ENCODE measurements at places on chromosomes 12 and 14.

- DNase-seq, result no peak
Observed at GRCh38 chr12:45615268-45615667, 114.2 kb upstream of the ARID2 start.

GRCh38 chr12:51374361-51374760 lies 16.8 kb downstream of the GALNT6 start:
- DNase-seq, result no peak

DNA sequence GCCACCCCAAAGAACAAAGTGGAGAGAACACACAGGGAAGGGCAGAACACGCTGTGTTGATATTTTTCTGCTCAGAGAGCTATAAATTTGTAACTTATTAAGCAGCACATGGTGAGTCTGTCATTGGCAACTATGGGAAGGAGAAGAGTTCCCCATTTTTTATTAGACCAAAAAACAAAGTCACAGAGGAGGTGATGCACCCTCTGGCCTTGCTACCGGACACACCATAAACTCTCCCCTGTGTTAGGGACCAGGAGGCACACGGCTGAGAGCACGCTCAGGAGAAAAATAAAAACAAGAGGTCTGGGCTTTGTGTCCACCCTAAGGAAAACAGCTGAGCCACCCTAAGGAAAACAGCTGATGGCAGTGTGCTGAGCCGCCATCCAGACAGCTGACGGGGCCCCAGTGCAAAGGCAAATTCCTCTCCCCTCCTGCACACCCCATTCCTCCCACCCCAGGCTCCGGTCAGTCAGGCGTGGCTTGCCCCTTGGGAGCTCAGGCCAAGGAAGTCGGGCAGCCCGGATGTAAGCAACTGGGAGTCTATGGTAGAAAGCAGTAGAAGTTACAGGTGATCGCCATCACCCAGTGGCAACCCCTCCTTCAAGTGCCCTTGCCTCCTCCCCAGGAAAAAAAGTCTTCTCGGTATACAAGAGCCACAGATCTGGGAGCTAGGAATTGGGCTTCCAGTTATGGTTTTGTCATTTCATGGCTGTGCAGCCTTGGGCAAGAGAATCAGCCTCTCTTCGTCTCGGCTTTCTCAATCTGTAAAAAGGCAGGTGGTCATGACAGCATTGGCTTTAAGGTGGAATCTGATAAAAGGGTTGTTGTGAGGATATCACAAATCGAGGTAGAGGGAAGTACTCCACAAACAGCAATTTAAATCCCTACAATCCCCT lies 2.4 kb downstream of the PXN start:
- peak; percentile 77 for DNase-seq

- DNase-seq, result no peak
Observed at GRCh38 chr14:102828151-102828550, 50.9 kb downstream of the TRAF3 start.

GRCh38 chr14:23248601-23249000 lies 10.9 kb downstream of the RNF212B start:
- DNase-seq, result no peak

DNA sequence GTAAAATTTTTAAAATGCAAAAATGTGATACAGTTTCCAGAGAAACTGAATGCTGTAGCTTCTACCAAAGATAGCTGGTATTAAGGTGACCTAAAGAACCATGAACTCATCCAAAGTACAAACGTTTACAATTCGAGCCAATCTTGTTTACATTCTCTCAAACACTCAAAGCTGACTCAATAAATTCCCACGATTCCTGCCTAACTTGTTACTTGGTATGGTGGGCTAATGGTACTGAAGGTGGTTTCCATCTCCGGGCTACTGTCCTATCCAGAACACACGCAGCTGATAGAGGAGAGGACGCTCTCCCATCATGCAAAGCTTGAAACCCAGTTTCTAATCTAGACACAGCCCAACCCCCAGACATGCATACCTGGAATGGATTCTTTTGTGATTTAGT lies 31.5 kb downstream of the RAD9B start:
- DNase-seq, result no peak

DNA sequence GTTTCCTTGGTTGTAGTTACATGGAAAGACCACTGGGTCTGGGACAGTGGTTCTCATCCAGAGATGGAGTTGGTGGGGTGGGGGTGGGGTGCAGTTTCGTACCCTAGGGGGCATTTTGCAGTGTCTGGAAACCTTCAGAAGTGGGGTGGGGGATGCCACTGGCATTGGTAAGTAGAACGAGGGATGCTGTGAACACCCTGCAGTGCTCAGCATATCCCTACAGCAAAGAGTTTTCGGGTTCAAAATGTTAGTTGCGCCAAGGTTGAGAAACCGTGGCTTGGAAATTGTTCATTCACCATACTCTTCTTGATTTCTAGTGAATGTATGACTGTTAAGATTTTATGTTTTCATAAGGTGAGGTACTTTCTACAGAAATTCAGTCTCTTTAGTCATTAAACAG lies 28.7 kb downstream of the TRAF3 start:
- no peak for DNase-seq

DNA sequence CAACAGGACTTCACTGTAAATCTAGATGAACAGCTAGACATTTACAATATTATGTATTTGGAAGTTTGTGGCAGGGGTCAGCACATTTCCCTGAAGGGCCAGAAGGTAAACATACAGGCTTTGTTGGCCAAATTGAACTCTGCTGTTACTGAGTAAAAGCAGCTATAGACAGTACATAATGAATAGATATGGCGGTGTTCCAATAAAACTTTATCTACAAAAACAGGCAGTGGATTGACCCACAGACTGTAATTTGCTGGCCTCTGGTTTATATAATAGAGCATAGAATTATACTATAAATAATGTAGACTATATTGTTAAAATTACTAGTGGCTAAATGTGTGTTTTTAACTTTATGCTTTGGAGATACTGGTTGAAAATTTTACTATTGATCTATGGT lies 25.7 kb downstream of the SERPINA10 start:
- no peak for DNase-seq

DNA sequence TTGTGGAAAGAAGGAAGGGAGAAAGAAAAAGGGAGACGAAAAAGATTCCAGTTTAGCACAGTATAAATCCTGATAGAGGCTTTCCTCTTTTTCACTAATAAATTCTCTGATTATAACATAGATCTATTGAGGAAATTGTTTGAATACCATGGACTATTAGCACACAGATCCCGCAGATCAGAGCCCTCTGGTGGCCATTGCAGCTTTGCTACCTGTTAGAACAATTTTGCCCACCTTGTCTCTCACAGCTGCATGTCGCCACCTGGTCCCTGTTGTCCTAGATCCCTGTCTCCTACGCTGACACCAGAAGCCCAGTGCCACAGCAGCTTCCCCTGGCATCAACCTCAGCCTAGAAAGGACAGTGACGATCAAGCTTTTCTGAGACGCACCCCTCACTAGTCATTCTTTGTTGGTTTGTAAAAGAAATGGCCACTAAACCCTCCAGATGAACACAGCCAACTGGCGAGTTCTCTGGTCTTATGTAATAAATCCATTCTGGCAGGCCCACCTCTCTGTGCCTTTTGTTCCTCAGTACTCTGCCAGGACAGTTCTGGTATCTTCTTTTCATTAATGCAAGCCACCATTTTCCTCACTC lies 9.9 kb downstream of the GPHB5 start:
- no peak for DNase-seq

- DNase-seq, result no peak
Observed at GRCh38 chr14:58904776-58905175, 267.0 kb downstream of the DACT1 start.

GRCh38 chr12:131102493-131102931 lies 148.8 kb downstream of the ADGRD1 start:
- peak; percentile 22 for DNase-seq

DNA sequence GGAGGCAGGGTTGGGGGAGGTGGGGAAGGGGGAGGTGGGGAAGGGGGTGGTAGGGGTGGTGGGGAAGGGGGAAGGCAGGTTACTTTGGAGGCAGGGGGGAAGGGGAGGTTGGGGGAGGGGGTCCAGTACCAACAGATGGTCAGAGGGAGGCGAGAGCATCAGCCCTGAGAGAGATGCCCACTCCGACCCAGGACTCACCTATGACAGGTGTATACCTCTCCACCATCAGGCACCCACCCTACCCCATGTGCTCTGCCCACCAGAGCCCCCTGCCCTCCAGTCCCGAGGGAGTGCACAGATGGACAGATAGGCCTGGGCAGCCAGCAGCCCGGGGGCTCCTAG lies 18.6 kb downstream of the JAG2 start:
- no peak for DNase-seq

GRCh38 chr14:81511111-81511904 lies 22.3 kb downstream of the SEL1L start:
- no peak for DNase-seq

GRCh38 chr12:11836282-11837151 lies 187.0 kb downstream of the ETV6 start:
- no peak for DNase-seq

DNA sequence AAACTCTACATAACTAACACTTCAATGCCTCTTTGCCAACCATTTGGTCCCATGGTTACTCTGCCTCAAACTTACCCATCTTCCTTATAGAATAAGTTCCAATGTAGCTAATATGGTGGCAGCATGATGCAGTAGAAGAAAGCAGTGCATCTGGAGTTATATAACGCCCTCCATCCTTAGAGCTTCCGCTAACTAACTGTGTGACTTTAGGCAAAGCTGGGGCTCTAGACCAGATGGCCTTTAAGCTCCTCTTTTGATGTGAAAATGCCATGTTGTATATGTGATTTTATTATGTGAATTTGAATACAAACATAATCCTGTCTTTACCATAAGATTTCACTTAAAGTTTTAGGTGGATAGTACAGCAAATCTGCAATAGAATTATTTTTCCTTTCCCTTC lies 6.1 kb downstream of the ABCD2 start:
- no peak for DNase-seq

DNA sequence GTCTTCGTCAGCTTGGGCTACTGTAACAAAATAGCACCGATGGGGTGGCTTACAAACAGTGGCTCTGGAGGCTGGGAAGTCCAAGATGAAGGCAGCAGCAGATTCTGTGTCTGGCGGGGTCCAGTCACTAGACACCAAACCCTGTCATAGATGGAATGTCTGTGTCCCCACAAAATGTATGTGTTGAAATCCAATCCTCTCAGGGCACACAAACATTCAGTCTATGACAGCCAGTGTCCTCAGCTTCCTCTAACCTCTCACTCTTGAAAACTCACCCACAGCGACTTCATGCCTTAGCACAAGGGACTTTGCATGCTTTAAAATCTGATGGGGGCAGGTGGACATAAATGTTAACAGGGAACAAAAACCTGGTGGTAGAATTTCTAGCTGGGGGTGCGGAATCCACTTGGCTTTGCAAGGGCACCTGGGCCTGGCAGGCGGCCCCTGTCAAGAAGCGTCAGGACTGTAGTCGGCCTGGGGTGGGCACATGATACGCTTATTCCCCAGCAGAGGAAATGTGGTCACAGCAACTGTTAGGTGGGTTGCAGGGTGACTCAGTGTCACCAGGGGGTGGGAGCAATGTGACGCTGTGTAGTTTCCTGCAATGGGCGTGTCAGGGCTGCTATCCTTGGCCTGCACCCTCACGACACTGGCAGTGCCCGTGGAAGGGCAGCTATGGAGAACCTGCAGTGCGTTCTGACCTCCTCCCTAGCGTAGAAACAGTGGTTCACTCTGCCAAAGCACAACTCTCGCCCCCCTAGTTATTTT lies 17.7 kb downstream of the RIN3 start:
- DNase-seq, result no peak

DNA sequence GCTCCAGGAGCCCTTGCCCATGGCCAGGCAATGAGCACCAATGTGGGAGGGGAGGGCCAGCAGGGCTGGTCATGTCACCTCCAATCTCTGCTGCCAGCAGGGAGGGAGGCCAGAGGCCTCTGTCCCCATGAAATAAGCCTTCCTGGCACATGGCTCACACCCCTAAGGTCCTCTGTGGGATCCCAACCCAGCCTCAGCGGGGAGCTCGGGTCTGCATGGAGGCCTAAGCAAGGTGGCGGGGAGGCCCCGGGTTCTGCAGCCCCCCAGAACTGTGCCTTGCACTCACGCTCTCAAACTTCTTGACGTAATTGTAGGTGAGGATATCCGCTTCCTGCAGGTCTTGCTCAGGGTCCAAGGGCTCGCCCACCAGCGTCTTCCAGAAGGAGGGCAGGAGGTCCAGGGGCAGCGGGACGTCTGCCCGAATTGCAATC lies 41.7 kb downstream of the TRAFD1 start:
- no peak for DNase-seq

GRCh38 chr14:102034301-102034700 lies 52.5 kb downstream of the HSP90AA1 start:
- no peak for DNase-seq

DNA sequence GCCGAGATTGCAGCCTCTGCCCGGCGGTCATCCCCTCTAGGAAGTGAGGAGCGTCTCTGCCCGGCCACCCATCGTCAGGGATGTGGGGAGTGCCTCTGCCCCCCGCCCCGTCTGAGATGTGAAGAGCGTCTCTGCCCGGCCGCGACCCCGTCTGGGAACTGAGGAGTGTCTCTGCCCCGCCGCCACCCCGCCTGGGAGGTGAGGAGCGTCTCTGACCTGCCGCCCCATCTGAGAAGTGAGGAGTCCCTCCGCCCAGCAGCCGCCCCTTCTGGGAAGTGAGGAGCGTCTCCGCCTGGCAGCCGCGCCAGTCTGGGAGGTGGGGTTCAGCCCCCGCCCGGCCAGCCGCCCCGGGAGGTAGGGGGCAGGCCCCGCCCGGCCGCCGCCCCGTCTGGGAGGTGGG lies 544.0 kb downstream of the CCER1 start:
- DNase-seq, result no peak

DNA sequence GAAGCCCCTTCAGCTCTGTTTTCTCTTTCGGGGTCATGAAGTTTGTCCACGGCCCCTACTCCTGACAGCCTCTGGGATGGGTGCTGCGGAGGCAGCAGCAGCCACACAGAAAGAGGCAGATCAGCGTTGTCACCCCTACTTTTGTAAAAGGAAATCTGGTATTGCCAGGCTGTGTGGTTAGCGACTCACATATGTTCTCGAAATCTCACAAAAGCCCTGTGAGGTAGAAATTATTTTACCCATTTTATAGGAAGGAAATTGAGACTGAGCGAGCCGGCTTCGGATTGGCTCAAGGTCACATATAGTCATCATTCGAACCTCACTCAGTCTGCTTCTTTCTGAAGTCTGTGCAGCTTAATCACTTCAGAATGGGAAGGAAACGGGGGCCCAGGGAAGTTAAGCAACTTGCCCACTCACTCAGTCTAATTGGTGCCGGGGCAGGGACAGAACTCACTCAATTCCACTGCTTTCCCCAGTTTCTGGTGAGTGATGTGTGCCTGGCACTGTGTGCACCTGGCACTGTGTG lies 1.1 kb upstream of the CKAP4 start:
- peak; percentile 78 for DNase-seq

Data from Right ventricle myocardium inferior (tissue), 1 donor.